ENCODE measurements at places on chromosomes 7 and 10.

- DNase-seq, result peak; percentile 77
Measured at GRCh38 chr7:55075464-55076021, 56.7 kb downstream of the EGFR start.

- no peak for DNase-seq
Measured at GRCh38 chr7:128360359-128360678, 1.2 kb downstream of the PRRT4 start.

DNA sequence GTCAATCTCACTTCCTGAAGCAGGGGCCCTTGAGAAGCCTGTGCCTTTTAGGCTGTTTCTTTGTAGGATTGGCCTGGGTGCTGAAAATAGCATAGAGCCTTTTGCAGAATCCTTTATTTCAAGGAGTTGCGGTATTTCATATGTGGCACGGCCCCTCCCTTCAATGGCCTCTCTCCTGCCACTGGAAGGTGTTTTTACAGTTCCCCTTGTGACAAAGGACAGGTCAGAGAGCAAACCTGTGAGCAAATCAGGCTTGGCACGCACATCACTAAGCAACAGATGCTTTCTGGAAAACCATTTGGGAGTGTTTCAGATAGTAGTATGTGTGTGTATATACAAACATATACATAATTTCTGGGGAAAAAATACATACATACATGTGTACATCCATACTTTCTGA lies 388.6 kb upstream of the C7orf33 start:
- no peak for DNase-seq

- no peak for DNase-seq
Measured at GRCh38 chr7:74501298-74501697, 47.6 kb downstream of the GTF2IRD1 start.

DNA sequence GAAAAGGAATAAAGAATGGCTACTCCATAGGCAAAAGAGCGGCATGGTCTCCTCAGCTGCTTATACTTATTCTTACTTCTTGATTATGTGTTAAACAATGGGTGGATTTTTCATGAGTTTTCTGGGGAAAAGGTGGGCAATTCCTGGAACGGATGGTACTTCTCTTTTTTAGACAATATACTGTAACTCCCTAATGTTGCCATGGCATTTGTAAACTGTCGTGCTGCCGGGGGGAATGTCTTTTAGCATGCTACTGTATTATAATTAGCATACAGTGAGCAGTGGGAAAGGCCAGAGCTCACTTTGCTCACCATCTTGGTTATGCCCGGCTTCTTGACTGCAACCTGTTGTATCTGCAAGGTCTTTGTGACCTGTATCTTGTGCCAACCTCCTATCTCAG lies 372.1 kb upstream of the AKR1E2 start:
- no peak for DNase-seq

DNA sequence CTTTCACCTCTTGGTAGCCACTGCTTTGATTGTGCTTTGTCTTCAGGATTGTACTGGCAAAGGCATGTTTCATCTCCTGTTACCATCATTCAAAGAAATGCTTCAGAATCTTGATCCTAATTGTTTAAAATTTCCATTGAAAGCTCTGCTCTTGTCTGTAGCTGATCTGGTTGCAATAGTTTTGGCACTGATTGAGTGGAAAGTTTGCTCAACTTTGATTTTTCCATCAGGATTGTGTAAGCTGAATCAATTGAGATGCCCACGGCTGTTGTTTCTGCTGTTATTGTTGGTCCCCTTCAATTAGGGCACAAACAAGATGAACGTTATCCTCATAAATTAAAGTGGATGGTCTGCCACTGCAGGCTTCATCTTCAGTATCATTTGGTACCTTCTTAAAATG lies 14.6 kb upstream of the NUB1 start:
- DNase-seq, result no peak

DNA sequence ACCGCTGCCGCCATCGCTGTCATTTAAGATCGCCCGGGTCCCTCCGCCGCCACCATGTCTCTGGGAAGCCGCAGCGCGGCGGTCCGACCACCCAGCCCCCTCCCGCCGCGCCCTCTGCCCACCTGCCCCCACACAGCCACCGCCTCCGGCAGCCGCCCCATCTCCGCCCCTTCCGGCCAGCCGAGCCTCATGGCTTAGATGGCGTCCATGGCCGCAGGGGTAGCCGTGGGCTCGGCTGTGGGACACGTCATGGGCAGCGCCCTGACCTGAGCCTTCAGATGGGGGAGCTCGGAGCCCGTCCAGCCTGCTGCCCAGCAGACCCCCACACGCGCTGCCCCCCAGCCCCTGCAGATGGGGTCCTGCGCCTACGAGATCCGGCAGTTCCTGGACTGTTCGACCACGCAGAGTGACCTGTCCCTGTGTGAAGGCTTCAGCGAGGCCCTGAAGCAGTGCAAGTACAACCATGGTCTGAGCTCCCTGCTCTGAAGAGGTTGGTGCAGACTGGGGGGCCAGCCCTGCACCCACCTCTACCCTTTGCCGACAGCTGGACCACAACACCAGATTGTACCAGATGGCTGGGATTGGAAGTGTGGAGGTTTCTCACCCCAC lies 38.0 kb upstream of the TARP start:
- DNase-seq, result peak; percentile 24

- DNase-seq, result no peak
Measured at GRCh38 chr10:127034034-127034633, 128.9 kb downstream of the DOCK1 start.

- no peak for DNase-seq
Measured at GRCh38 chr7:142614116-142614515, 135.2 kb upstream of the PRSS1 start.

Data from myocyte (in vitro differentiated cells).